ENCODE measurements at places on chromosomes 3 and 15.

DNA sequence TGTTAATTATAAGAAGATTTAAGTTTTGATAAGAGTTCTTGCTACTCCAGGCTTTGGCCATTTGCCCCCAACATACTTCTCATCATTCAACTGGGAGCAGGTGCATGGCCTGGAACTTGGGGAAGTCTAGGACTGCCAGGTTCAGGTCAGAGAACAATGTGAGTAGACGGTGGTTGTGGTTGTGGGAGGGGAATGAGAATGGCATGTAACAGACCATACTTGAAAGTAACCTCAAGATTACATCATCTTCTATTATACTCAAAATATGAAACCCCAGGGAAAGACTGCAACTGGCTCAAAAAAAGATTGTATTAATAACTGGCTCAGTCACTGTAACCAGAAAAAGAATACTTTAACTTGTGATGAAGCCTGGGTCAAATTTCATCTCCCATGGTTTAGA, 364.9 kb upstream of the DPPA4 start:
- no peak for DNase-seq

GRCh38 chr3:172915911-172916514, 165.5 kb downstream of the ECT2 start:
- no peak for DNase-seq

GRCh38 chr3:194138732-194139070, 2.8 kb downstream of the HES1 start:
- no peak for DNase-seq

- DNase-seq: no peak
Measured at GRCh38 chr3:69370901-69371301, 15.0 kb downstream of the FRMD4B start.

DNA sequence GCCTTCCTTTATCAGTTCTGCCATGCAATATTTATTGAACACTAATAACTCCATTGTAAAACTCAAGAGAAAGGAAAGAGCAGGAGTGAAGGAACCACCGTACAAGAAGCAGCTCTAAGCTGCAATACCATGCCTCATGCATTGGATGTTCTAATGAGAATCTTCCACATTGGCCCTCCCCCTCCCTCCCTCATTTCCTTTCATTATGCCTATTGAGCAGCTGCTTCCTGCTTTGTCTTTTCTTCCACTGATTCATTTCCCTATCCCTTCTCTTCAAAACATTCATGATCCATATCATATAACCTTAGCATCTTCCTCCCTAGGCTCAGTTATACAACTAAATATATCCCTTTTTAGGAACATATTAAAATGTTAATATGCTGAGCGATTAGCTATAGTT, 698.7 kb upstream of the GOLIM4 start:
- DNase-seq: no peak

DNA sequence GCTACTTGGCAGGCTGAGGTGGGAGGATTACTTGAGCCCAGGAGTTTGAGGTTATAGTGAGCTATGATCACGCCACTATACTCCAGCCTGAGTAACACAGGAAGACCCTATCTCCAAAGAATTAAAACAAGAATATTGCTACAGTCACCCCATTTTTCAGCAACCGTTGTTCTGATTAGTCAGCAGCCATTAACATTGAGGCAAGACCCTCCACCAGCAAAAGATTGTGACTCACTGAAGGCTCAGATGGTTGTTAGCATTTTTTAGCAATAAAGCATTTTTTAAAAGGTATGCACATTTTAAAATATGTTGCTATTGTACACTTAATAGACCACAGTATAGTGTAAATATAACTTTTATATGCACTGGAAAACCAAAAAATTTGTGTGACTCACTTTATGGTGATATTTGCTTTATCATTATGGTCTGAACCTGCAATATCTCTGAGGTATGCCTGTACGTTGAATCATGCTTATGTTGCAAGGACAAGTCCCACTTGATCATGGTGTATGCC, 492.6 kb downstream of the SQOR start:
- no peak for DNase-seq

- no peak for DNase-seq
Measured at GRCh38 chr3:46926871-46927717, 49.5 kb downstream of the CCDC12 start.

GRCh38 chr3:152314677-152315353, 46.1 kb downstream of the MBNL1 start:
- no peak for DNase-seq

GRCh38 chr15:73321496-73322450, 47.0 kb downstream of the HCN4 start:
- DNase-seq: no peak

DNA sequence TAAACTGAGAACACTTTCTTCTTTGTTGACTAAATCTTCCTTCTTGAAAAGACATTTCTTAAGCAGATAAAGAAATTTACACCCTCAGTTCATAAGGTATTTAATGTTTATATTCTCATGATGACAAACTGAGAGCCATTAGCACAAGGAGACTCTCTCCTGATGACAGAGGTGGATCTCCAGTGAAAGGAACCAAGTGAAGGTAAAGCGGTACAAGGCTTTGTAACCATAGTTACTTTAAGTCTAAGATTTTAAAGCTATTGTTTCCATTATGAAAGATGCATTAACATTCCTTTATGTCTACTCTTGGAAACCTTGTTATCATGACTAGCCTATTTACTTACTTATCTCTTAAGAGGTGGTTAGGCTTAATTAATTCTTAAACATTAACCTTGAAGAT, 737.1 kb downstream of the MECOM start:
- DNase-seq: no peak

- no peak for DNase-seq
Measured at GRCh38 chr3:13821126-13821525, 58.7 kb downstream of the WNT7A start.

DNA sequence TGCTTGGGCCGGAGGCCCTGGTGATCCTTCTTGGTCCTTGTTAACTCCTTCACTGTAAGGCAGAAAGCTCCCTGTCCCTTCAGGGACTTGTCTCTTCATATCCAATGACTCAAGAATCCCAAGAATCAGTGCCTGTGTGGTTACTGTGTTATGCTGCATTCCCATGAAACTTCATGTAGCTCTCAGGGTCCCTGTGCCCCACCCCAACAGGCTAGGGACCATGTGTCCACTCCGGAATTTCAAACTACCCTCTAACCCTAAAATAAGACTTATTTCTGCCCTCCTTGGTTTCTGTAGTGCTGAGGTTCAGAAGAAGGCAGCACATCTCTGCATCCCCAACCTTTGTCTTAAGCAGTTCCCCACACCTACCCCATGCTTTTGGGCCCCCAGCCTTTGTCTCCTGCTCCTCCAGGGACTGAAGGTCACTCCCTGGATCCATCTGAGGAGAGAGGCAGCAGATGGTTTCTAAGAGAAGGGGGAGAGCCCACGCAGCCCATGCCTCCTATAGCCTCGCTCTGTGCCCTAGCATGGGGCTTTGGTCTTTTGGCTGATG, 531 bp upstream of the MAP1A start:
- DNase-seq: no peak

DNA sequence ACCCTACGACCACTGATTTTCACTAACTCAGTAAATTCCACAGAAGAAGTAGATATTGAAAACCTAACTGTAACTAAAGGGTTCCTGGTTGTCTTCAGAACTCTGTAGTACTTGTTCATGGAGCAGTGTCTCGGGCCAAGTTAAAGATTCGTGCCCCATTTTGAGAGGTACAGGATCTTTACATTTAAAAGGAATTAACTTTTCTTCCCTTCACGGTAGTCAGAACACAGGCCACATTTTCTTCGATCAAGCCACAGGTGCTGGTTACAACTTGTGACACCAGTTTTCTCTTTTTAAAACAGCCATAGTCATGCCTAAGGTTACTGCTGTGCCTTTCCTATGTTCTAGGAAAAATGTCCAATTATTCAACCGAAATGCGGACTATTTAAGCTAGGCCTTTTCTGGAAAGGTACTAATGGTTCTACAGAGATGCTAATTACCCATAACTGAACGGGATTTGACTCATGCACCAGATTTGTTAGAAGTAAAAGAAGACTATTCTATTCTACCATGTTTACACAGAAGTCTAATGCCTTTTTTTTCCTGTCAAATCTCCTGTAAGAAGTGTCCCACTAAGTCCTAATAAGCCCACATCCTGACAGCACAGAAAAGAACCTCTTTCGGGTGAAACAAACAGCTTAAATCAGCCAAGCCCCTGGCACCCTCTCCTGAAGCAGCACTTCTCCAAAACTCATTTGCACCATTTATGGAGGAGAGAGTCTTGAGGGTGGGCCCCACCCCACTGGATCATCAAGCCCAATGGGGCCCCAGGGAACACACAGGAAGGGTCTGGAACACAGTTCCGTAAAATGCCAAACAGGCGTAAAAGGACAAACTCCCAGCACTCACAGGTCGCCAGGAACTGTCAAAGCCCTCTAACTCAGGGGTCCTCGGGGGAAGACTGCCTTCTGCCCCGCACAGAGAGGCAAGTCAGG, 1.9 kb downstream of the LRIG1 start:
- DNase-seq: no peak

DNA sequence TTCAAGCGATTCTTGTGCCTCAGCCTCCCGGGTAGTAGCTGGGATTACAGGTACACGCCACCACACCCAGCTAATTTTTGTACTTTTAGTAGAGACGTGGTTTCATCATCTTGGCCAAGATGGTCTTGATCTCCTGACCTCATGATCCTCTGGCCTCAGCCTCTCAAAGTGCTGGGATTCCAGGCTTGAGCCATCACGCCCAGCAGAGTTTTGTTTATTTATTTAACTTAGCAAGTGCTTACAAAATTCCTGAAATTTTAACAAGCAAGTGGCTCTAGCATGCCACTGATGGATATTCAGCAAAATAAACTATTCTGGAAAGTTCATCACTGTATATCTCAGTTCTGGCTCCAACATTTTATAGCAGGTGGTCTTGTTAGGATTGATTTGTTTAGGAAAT, 585.9 kb downstream of the OTOL1 start:
- DNase-seq: no peak

- no peak for DNase-seq
Measured at GRCh38 chr3:158935846-158936245, 134.0 kb downstream of the MFSD1 start.

DNA sequence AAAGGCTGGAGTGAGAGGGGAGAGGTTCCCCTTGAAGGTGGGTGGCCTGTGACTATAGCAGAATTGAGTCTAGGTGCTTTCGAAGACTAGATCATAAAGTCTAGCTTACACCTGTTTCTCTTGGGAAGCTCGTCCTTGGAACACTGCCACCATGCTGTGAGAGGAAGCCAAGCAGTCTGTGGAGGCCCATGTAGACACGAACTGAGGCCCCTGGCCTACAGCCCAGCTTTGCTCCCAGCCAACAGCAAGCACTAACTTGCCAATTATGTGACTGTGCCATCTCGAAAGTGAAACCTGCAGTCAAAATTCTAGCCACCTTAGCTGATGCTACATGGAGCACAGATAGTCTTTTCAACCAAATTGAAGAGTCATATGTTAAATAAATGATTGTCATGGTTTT, 190.5 kb upstream of the NECTIN3 start:
- no peak for DNase-seq

DNA sequence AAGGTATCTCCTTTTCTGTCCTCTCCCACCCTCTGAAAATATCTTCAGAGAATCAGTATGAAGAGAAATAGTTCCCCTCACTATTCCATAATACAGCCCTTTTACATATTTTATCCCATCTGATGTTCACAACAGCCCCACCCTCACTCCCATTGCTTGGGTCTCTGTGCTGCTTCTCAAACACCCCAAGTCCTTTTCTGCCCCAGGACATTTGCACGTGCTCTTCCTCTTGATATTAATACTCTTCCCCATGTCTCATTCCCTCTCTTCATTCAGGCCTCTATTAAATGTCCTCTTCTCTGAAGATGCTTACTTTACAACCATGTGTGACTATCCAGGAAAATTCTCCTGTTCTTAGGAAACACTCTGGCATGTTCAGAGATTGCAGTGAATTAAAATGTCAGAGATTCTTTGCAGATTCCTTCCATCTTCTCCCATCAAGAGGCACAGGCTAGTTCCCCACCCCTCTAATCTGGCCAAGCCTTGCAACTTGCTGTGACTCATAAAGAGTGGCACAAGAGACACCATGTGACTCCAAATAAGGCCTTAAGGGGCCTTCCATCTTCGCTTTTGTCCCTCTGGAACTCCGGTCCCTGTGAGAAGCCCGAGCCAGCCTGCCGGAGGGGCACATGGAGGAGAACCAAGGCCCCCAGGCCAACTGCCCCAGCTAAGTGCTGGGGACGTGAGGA, 128.5 kb downstream of the CHSY1 start:
- no peak for DNase-seq

GRCh38 chr15:20644896-20645295, 103.3 kb upstream of the GOLGA6L6 start:
- DNase-seq: no peak

- DNase-seq: no peak
Measured at GRCh38 chr15:57785959-57786358, 79.4 kb downstream of the POLR2M start.

- no peak for DNase-seq
Measured at GRCh38 chr15:60830479-60830878, 351.5 kb upstream of the ICE2 start.

- no peak for DNase-seq
Measured at GRCh38 chr15:77528290-77528967, 104.3 kb downstream of the LINGO1 start.

GRCh38 chr3:65182085-65182484, 494.3 kb upstream of the ADAMTS9 start:
- DNase-seq: no peak

DNA sequence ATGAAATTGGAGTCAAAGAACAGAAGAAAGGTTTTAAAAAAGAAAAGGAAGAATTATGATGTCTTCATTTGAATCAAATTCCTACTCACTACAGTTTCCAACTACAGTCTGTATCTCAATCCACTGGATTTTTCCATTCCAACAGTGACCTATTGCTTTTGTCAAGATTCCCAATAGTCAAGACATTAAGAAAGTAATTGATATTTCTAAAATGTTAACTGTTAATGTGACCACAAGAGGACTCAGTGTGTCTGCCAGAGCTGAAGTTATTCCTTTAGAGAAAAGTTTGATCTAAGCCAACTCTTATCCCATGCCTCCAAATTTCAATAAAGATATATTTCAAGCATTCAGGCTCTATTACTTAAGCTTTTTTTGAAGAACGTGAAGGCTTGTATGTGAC, 163.2 kb downstream of the CACNA1D start:
- DNase-seq: no peak

DNA sequence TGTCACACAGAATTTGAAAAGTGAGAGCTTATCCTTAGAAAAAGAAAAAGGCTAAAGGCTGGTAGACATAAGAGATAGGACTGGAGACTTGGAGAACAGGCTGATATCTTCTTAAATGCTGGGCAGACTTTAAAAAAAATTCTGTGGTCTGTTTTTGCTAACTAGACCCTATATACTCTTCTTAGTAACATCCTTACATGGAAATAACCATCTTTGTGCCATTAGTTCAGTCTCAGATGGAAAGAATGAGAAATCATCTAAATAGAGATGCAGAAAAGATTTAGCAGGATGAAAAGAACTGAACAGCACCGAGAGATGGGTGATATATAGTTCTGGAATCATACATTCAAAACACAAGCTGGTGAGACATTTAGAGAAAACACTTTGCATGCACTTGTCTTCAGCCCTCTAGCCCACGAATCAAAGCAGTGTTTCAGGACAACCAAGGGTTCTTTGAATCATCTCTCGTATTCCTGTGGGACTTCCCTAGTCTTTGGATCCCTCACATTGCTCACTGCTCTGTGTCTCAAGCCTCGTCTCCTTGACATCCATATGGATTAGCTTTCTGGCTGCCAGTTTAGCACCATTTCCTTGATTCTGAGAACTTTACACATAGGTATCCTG, 93.0 kb upstream of the LYSMD4 start:
- no peak for DNase-seq
